Activated naive CD4-positive, alpha-beta T cell treated with anti-CD3 and anti-CD28 coated beads, Interleukin-2, amount 10 ng/mL, durations not matched to agents 7 days and 5 days (primary cell): ENCODE measurements at places on chromosomes 13 and 19.
A peak's percentile ranks its signal among the peaks of the same experiment; 100 is the strongest.

GRCh38 chr19:1226522-1227303 lies 11.1 kb downstream of the CBARP start:
- no peak for DNase-seq

DNA sequence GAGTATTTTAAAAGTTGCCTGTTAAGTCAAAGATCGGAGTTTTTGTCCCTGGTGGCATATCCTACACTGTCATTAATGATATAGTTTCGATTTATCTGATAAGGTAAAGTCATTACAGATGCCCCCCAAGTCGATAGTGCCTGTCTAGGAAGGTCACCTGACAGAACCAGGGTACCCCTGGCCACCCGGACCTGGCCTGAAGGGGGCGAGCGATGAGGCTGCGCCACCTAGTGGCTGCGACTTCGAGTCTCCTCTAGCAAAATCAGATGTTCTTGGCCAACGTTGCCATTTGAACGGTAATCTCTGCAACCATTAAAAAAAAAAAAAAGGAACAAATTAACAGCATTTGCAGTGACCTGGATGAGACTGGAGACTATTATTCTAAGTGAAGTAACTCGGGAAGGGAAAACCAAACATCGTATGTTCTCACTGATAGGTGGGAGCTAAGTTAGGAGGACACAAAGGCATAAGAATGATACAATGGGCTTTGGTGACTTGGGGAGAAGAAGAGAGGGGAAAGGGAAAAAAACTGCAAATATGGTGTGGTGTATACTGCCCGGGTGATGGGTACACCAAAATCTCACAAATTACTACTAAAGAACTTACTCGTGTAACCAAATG lies 565.1 kb downstream of the LIG4 start:
- peak; percentile 38 for DNase-seq

DNA sequence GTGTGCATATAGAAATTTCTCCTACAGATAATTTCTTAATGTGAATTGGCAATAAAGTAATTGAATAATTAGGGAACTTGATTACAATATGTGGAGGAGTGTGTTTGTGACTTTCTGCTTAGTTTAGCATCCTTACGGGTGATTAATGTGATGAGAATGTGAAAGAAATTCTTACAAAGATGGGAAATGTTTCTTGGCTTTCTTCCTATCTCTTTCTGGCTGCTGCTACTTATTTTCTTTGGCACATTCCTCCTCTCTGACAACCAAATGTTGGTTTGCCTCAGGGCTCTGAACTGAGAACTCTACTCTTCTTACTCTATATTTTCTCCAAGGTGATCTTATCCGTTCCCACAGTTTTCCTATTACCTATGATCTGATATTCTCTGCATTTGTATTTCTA lies 300.1 kb downstream of the TBC1D4 start:
- DNase-seq = no peak

- no peak for DNase-seq
These were observed 3.3 kb downstream of the TBC1D4 start for GRCh38 chr13:75478659-75479058.

DNA sequence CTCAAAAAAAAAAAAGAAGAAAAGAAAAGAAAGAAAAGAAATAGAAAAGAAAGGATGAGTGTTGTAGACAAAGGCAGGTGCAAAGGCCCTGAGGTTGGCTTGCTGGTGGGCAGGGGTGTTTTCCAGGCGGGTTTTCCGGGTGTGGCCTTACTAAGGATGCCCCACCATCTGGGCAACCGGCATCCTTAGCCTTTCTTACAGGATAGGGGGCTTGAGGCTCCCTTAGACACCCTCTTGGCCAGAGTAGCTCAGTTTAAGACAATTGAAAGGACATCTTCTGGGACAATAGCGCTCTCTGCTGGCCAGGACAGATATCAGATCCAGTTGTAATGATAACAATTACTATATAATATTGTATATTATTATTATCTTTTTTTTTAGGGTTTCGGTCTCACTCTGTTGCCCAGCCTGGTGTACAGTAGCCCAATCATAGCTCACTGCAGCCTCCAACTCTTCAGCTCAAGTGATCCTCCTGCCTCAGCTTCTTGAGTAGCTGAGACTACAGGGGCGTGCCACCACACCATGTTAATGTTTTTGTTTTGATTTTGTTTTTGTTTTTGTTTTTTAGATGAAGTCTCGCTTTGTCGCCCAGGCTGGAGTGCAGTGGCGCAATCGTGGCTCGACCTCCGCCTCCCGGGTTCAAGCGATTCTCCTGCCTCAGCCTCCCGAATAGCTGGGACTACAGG lies 1.4 kb upstream of the QTRT1 start:
- DNase-seq = peak; percentile 86

GRCh38 chr13:71964491-71965100 lies 97.6 kb upstream of the DACH1 start:
- DNase-seq = no peak
